CD4-positive, alpha-beta memory T cell (primary cell): ENCODE measurements at places on chromosomes 1 and 21.

DNA sequence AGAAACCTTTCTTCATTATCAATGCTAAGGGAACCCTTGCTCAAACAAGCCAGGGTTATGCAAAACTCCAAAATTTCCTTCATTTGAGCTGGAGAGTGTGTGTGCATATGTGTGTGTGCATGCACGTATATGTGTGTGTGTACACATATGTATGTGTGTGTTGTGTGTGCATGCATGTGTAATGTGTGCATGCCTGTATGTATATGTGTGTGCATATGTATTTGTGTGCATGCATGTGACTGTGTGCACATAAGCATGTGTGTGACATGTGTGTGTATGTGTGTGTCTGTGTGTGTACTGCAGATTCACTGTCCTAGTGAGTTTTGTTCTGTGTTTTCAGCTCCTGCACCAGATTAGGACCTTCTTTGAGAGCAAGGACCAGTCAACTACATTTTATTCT, 28.2 kb downstream of the PAX7 start:
- H3K27ac ChIP-seq, result no peak overlapping the region
- H3K27me3 ChIP-seq, result no peaks in the 10 kb centered on the region
- no peak overlapping the region for H3K4me3 ChIP-seq
- H3K36me3 ChIP-seq, result no peaks in the 10 kb centered on the region

GRCh38 chr1:15029786-15030185, 123.8 kb upstream of the TMEM51 start:
- no peak for DNase-seq
- H3K4me3 ChIP-seq, result no peak overlapping the region
- no peak overlapping the region for H3K27ac ChIP-seq
- H3K4me1 ChIP-seq, result no peaks in the 10 kb centered on the region

- peak; percentile 78 for DNase-seq
- H3K36me3 ChIP-seq, result no peaks in the 10 kb centered on the region
- peak overlapping the region; percentile 49 for H3K27ac ChIP-seq
- H3K4me3 ChIP-seq, result peak overlapping the region; percentile 25
- no peaks in the 10 kb centered on the region for H3K27me3 ChIP-seq
- H3K4me1 ChIP-seq, result peaks cover 92% of the 10 kb centered on the region
Observed at GRCh38 chr1:151815716-151816327, 10.6 kb upstream of the LINGO4 start.

DNA sequence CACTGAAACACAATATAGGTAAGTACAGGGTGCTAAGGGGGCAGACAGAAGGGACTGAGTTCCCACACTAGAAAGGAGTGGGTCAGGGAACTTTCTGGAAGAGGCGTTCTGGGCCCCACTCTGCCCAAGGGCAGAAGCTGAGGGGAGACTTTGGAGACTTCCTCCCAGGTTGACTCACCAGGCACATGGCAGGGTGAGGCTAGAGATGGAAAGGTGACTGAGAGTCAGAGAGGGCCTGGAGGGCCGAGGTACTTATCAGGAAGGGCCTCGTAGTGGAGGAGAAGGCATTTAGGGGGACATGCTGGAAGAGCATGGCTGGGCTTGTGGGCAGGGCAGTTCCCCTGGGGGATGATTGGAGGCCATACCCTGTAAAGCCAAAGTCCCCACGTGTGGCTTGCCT, 159.9 kb upstream of the JUN start:
- H3K27me3 ChIP-seq, result no peaks in the 10 kb centered on the region
- H3K4me3 ChIP-seq, result no peak overlapping the region
- H3K36me3 ChIP-seq, result no peaks in the 10 kb centered on the region
- peaks cover 62% of the 10 kb centered on the region for H3K4me1 ChIP-seq
- H3K27ac ChIP-seq, result no peak overlapping the region
- no peak for DNase-seq

GRCh38 chr1:157181258-157181657, 43.1 kb upstream of the ETV3 start:
- H3K27me3 ChIP-seq, result peaks cover 3% of the 10 kb centered on the region
- no peaks in the 10 kb centered on the region for H3K36me3 ChIP-seq
- DNase-seq, result no peak
- H3K27ac ChIP-seq, result no peak overlapping the region

- peak; percentile 56 for DNase-seq
- H3K27me3 ChIP-seq, result no peaks in the 10 kb centered on the region
- H3K27ac ChIP-seq, result no peak within 1 kb of the TSS
- H3K4me3 ChIP-seq, result peak within 1 kb of the TSS; percentile 32
Observed at GRCh38 chr1:24555591-24556413, at the start of gene NCMAP. NCMAP (plus strand) TSS chr1:24556087; CDS start chr1:24595431, 39,344 bp downstream.

GRCh38 chr1:233518344-233518743, 95.6 kb upstream of the KCNK1 start:
- H3K4me1 ChIP-seq, result no peaks in the 10 kb centered on the region
- no peak overlapping the region for H3K27ac ChIP-seq
- no peak overlapping the region for H3K4me3 ChIP-seq
- H3K36me3 ChIP-seq, result no peaks in the 10 kb centered on the region

DNA sequence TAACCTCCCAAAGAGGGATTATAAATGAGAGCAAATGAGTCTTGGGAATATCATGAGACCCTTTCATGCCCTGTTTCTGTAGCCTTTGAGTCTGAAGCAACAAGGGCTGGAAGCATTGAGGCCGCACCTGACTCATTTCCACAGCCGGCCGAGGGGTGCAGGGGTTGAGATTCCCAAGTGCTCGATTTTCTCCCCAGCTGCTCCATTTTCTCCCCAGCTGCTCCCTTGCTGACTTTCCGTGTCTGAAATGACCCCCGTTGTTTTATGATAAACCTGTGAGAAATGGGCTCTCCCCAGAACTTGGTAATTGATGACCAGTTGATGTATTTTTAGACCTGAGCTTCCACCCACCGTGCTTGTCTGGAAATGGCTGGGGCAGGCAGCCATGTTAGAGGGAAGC, 22.9 kb downstream of the SIM2 start:
- H3K36me3 ChIP-seq, result no peaks in the 10 kb centered on the region
- no peak overlapping the region for H3K27ac ChIP-seq
- no peaks in the 10 kb centered on the region for H3K4me1 ChIP-seq
- no peak for DNase-seq
- no peak overlapping the region for H3K4me3 ChIP-seq

- DNase-seq, result no peak
- no peak overlapping the region for H3K27ac ChIP-seq
- no peaks in the 10 kb centered on the region for H3K4me1 ChIP-seq
- H3K36me3 ChIP-seq, result no peaks in the 10 kb centered on the region
Observed at GRCh38 chr21:27035791-27036190, 68.9 kb upstream of the ADAMTS5 start.

DNA sequence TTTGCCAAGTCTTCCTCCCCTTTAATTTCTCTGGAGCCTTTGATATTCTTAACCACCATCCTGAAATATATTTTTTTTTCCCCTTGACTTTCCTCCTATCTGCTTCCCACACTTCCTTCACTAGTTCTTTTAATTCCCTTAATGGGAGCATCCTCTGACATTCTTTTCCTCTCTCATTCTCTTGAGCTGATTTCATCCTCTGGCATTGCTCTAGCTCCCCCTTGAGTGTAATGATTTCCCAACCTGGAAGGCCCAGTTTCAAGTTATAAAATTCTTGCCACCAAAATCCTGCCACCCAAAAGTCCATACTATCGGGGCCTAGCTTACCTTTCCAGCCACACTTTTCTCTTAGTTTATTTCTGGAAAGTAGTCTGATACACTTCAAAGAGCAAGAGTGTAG, 39.5 kb upstream of the UBE2U start:
- no peak for DNase-seq
- H3K36me3 ChIP-seq, result no peaks in the 10 kb centered on the region
- no peak overlapping the region for H3K4me3 ChIP-seq

GRCh38 chr1:175733722-175734121, 9.7 kb downstream of the TNR start:
- H3K4me3 ChIP-seq, result no peak overlapping the region
- H3K27me3 ChIP-seq, result no peaks in the 10 kb centered on the region
- no peak for DNase-seq

- H3K4me1 ChIP-seq, result peaks cover 4% of the 10 kb centered on the region
- no peak overlapping the region for H3K4me3 ChIP-seq
- no peaks in the 10 kb centered on the region for H3K36me3 ChIP-seq
- H3K27ac ChIP-seq, result no peak overlapping the region
- H3K27me3 ChIP-seq, result peaks cover 6% of the 10 kb centered on the region
- DNase-seq, result no peak
Observed at GRCh38 chr1:115978292-115978941, 2.1 kb downstream of the SLC22A15 start.

DNA sequence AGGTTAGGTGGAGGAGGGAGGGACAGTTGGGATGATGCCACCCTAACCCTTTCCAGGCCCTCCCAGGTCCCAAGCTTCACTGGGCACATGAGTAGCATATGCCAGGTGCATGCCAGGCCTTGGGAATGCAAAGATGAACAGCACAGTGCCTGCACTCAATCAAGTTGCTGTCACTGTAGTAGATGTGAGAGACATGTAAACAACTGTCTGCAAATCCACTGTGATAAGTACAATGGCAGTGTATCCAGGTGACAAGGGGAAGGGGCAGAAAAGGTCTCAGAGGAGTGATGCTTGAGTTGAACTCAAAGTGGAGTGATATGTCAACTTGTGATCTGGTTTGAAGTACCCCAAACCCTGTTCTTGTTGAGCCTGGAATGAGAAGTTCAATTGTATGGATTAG, 49.5 kb upstream of the LRRN2 start:
- no peaks in the 10 kb centered on the region for H3K4me1 ChIP-seq
- DNase-seq, result no peak
- no peaks in the 10 kb centered on the region for H3K27me3 ChIP-seq
- H3K27ac ChIP-seq, result no peak overlapping the region
- H3K4me3 ChIP-seq, result no peak overlapping the region

GRCh38 chr1:180170546-180171151, 16.0 kb downstream of the QSOX1 start:
- H3K4me1 ChIP-seq, result no peaks in the 10 kb centered on the region
- no peak overlapping the region for H3K4me3 ChIP-seq
- H3K27ac ChIP-seq, result no peak overlapping the region
- DNase-seq, result no peak
- H3K36me3 ChIP-seq, result no peaks in the 10 kb centered on the region
- no peaks in the 10 kb centered on the region for H3K27me3 ChIP-seq

- H3K4me3 ChIP-seq, result no peak overlapping the region
- DNase-seq, result no peak
- H3K4me1 ChIP-seq, result peaks cover under 1% of the 10 kb centered on the region
- H3K36me3 ChIP-seq, result no peaks in the 10 kb centered on the region
Observed at GRCh38 chr1:93036672-93037071, 42.4 kb upstream of the MTF2 start.

DNA sequence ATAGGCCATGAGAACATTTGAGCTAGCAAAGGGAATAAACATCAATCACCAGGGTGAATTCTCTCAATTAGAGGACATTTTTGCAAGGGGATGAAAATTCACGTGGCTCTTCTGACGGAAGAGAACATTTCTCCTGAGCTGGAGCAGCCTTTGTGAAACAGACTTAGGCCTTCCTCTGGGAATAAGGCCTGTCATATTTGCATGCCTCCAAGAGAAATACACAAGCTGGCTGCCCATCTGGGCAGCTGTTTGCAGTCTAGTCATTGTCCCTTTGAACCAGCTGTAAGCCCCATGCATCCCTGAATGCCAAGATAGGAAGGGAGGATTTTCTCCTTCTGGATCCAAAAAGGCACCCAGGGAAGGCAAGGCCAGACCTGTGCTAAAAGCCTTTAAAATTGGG, 5.5 kb downstream of the LEMD1 start:
- peaks cover 4% of the 10 kb centered on the region for H3K27me3 ChIP-seq
- H3K4me1 ChIP-seq, result no peaks in the 10 kb centered on the region
- H3K27ac ChIP-seq, result no peak overlapping the region
- H3K4me3 ChIP-seq, result no peak overlapping the region
- no peak for DNase-seq
- H3K36me3 ChIP-seq, result no peaks in the 10 kb centered on the region

DNA sequence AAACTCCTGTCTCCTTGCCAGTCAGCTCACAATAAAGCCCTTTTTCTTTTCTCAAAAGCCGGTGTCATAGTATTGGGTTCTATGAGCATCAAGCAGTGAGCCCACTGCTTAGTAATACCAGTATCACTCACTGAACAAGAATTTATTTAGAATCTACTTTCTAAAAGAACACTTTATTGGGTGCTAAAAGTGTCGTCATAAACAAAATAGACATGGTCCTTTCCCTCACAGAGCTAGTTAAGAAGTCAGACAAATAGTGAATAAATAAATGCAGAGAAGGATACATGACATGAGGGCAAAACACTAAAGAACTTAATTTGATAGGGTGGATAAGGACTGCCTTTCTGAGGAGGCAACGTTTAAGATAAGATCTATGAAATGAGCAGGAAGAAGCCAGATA, 32.2 kb downstream of the EVI5 start:
- no peaks in the 10 kb centered on the region for H3K4me1 ChIP-seq
- no peak overlapping the region for H3K27ac ChIP-seq
- H3K36me3 ChIP-seq, result no peaks in the 10 kb centered on the region
- no peak for DNase-seq
- no peak overlapping the region for H3K4me3 ChIP-seq
- no peaks in the 10 kb centered on the region for H3K27me3 ChIP-seq

DNA sequence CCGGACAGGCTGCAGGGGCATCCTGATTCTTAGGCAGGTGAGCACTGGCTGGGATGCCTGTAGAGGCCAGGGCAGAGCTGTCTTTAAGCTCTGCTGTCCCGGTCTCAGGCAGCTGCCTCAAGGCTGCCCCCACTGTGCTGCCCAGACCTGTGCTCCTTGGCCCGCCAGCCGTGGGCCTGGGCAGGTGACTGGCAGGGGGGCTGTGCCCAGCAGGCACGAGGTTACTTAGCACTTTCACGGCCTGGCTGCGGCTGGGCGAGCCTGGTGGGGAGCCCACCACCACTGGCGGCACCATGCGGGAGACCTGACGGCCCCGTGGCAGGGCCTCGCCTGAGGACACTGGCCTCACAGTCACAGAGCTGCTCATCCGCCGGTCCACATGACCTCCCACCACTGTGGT, 8.2 kb downstream of the CRYBG2 start:
- no peak overlapping the region for H3K4me3 ChIP-seq
- H3K36me3 ChIP-seq, result no peaks in the 10 kb centered on the region
- no peak for DNase-seq
- no peak overlapping the region for H3K27ac ChIP-seq
- H3K4me1 ChIP-seq, result no peaks in the 10 kb centered on the region

DNA sequence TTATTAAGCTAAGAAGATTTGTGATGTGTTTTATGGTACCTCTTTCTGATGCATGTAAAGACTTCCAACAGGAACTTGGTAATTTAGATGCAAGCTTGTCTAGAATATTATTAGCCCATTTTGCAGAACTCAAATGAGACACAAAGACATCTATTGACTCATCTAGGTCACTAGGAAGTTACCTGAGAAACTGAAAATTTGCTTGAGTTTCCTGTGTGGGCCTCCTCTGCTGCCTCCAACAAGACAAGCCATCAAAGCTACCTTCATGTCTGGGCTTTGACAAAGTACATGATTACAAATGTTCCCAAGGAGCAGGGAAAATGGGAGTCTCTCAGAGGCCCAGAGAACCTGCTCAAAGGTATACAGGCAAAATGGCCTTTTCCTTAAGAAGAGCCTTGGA, 5.6 kb downstream of the RUNX1 start:
- H3K4me1 ChIP-seq, result peaks cover 77% of the 10 kb centered on the region
- no peaks in the 10 kb centered on the region for H3K36me3 ChIP-seq
- peak overlapping the region; percentile 82 for H3K27ac ChIP-seq
